ENCODE measurements at places on chromosomes 3 and 15.

GRCh38 chr3:115823083-115823482 is 199.8 kb downstream of the GAP43 start:
- DNase-seq: no peak

DNA sequence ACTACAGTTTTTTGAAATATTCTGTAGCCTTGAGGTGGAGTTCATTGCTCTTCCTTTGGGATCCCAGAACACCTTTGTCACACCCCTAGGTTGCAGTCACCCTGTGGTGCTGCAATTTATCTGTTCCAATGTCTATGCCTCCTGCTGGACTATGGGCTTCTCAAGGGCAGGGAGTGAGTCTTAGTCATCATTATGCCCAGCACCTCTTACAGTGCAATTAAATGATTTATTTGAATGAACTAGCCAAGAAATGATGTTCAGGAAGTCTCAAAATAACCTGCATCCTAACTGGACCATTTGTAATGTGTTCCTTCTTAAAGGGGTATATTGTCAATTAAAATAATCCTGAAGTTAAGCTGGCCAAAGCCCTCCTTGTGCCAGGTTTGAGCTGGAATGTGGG is 28.5 kb downstream of the SHC4 start:
- DNase-seq: no peak

GRCh38 chr3:133157716-133158115 is 119.5 kb downstream of the TMEM108 start:
- DNase-seq: no peak

GRCh38 chr15:85142312-85142711 is 160.7 kb downstream of the PDE8A start:
- no peak for DNase-seq

- DNase-seq: no peak
Measured at GRCh38 chr3:62201438-62202035, 171.8 kb downstream of the FEZF2 start.

- no peak for DNase-seq
Measured at GRCh38 chr15:43735416-43735815, 10.8 kb upstream of the PDIA3 start.

- DNase-seq: no peak
Measured at GRCh38 chr15:52232327-52232726, 41.1 kb upstream of the GNB5 start.

GRCh38 chr3:41880387-41880786 is 81.5 kb downstream of the ULK4 start:
- no peak for DNase-seq

GRCh38 chr3:128623762-128624176 is 26.8 kb downstream of the RPN1 start:
- no peak for DNase-seq

GRCh38 chr3:31550452-31551251 is 17.9 kb downstream of the STT3B start:
- peak; percentile 32 for DNase-seq

DNA sequence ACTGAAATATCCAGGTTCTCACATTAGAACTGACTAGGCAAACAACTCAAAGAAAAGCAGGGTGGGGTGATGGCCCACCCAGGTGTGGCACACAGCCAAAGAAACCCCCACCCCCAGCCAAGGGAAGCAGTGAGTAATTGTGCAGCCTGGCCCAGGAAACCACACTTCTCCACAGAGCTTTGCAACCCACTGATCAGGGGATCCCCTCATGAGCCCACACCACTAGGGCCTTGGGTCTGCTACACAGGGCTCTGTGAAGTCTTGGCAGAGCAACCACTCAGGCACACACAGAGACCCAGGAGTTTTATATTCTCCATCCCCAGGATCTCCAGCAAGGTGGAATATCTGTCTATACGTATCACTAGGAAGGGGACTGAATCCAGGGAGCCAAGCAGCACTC is 22.2 kb upstream of the TRIM42 start:
- no peak for DNase-seq

DNA sequence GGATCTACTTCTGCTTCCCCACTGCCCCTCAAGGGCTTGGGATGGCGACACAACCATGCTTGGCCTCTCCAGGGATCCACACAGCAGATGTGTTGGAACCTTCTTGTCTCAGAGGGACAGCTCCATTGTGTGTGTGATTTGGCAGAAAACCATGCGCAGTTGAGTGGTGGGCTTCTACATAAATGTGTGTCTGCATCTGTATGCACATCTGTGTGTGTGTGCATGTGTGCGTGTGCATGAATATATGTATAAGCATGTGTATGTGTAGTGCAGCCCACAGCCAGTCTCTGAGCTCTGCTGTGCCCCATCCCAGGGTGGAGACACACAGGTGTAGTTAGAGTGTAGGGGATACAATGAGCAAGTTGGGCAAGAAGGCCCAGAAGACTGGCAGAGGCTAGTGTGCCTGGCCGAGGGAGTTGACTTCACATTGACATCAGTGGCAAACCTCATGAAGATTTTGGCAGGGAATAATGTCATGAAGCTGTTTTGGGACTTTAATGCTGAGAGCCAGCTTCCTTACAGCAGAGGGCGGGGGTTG is 8.1 kb downstream of the GLYCTK start:
- no peak for DNase-seq

GRCh38 chr3:66303491-66303901 is 82.7 kb downstream of the SLC25A26 start:
- DNase-seq: peak; percentile 53

GRCh38 chr3:129567176-129567705 is 24.3 kb downstream of the H1-8 start:
- DNase-seq: no peak

DNA sequence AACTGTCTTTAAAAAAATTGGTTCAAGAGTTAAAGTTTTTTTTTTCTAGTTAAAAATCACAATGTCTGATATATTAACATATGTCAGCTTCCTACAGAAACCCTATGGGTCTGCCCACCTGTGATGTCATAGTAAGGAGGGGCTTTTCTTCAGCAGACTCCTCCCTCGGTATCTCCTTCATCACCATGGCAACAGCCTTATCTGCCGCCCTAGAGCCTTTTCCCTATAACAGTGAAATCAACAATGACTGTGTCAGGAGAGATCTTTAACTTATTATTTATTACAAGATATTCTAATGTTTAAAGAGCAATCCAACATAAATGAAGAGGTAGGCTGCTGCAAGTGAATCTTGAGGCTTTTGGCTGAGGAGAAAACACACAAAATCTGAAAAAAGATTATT is 138.7 kb downstream of the PEX5L start:
- no peak for DNase-seq

- DNase-seq: no peak
Measured at GRCh38 chr3:188343894-188344293, 189.9 kb downstream of the LPP start.

DNA sequence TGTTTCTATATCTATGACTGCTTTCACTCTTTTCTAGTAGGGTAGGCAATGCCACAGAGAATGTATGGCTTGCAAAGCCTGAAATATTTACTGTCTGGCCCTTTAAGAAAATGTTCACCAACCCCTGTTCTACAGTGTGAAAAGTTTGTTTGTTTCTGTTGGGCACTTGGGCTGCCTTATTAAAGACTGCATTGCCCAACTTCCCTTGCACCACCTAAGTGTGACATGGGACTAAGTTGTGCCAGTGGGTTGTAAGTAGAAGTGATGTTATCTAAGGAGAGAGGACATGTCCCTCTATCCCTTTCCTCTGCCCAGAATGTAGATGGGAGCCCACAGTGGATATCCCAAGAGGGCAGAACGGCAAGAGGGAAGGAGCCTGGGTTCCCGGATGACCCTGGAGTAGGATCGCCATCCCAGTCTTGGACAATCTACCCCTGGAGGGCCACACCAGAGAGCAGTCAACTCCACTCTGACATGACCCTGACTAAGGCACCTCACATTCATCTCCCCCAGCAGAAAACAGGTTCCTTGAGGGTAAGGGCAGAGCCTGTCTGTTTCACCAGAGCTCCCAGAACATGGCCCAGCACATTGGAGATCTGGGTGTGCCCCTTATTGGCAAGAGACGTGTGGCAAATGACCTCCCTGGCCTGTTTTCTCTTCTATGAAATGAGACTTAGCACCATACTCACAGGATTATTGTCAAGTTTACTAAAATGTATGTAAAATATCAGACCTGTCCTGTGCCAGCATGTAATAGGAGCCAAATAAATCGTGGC is 138.8 kb downstream of the SMAD6 start:
- no peak for DNase-seq

DNA sequence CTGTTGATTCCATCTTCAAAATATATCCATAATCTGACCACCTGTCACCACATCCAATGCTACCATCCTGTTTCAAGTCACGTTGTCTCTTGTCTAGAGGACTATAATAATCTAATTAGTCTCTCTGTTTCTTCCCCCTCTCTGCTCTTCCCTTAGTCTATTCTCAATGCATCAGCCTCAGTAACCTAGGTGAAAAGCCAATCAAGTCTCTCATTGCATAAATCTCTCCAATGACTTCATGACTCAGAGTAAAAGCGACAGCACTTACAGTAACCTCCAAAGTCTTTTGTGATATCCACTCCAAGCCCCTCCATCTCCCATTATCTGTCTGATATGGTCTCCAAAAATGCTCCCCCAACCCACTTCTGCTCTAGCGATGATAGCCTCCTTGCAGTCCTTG is 7.2 kb downstream of the UBA3 start:
- no peak for DNase-seq

GRCh38 chr15:81002331-81003096 is 1.8 kb downstream of the TLNRD1 start:
- DNase-seq: no peak

GRCh38 chr3:35639254-35640186 is at the start of gene ARPP21:
Gene ARPP21, plus strand, starts transcription at chr3:35639525. Its CDS starts 42,227 bp downstream, at chr3:35681752.
- DNase-seq: no peak

- no peak for DNase-seq
Measured at GRCh38 chr15:91839867-91840266, 13.6 kb upstream of the SLCO3A1 start.

- peak; percentile 64 for DNase-seq
Measured at GRCh38 chr3:63961891-63962290, 49.7 kb upstream of the SCAANT1 start.

GRCh38 chr3:120678331-120678947 is 3.6 kb downstream of the HGD start:
- DNase-seq: no peak

DNA sequence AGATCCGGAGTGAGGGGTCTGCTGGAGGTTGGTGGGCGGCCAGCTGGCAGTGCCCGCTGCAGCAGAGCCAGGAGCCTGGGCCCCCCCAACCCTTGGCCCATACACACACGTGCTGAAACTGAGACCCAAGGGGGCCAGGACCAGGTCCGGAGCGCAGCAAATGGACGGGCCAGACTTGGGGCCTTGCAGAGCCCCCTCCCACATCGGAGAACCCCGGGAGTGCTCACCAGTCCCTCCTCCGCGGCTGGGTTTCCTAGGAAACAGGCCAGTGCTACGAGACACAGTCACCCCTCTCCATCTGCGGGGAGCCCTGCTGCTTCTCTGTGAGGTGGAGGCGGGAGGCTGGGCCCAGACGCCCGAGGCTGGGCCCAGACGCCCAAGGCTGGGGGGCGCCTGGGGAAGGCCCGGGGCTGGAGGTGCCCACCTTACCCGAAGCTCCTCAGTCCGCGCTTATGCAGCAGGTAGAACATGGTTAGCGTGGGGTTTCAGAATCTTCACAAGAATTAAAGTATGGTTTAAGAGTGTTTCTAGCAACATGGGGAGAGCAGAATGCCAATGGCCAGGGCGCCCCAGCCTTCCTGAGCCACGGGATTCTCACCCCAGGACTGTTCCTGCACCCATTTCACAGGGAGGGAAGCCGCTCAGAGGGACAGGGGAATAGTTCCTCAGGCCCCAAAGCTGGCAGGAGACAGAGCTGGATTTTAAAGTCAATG is 135.0 kb upstream of the PRR20G start:
- DNase-seq: no peak

DNA sequence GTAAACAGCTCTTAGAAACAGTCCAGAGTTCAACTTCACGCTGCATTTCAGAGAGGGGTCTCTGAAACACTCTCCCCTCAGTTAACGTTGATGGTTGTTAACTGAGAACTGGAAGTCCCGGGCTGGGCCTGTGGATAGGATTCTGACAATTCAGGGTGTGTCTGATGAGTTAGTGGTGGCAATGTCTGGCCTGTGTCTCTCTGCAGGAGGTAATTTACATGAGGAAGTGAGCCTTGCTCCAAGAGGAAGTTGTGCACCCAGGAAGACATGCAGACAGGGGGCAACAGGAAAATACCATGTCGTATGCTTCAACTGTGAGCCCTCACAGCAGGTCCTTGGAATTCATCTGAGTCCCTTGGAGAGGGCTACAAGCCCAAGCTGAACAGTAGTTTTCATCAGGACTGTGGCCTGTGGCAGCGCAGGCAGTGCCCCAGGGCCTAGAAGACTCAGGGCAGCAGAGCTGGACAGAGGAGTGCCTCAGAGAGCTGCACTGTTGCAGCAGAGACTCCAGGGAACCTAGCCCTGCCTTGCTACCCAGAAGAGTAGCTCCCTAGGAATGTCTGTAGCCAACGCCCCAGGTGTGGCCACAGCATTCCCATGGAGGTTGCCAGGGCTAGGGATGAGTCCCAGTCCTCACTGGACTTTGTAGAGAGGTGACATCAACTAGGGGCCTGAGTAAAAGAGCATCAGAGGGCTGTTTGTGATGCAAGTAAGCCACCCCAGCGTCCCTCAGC is 104.6 kb upstream of the SELENOK start:
- no peak for DNase-seq

DNA sequence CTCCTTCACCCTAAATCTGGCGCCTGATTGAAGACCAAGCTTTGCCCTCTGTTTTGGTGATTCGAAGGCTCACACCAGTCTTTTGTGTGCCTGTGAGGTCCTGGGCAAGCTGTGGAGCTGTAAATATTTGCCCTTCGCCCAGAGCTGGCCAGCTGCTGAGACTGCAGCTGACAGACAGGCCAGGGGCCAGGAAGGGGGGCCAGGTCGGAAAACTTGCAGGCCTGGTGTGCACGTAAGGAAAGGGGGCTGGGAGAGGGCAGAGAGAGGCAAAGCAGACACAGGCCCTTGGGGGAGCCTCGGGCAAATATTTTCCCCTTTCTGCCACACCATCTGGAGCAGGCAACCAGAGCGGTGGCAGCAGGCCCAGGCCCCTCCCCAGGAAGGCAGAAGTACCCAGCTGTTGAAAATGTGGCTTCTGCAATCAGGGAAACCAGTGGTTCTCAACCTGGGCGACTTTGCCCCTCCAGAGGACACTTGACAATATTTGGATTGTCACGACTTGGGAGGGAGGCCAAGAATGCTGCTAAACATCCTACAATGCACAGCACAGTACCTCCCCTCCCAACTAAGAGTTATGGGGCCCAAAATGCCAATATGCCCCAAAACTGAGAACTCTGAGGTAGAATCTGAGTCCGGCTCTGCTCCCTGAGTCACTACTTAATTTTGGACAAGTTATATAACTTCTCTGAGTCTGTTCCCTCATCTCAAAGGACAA is 2.5 kb downstream of the PDZRN3 start:
- DNase-seq: no peak

GRCh38 chr3:144670571-144670970 is 698.9 kb downstream of the DIPK2A start:
- DNase-seq: no peak

GRCh38 chr15:54206586-54207321 is 228.5 kb downstream of the UNC13C start:
- DNase-seq: no peak

All from CD4-positive, alpha-beta T cell treated with Interleukin-6 at 100 ng/mL for 8 hours (primary cell).